Activated T-helper 2 cell treated with anti-CD3 and anti-CD28 coated beads, Interferon-gamma antibody, Interleukin-2, Interleukin-4, amounts not matched to agents 10 μg/mL and 5 μg/mL and 100 μg/mL, durations not matched to agents 14 hours and 24 hours and 36 hours (primary cell): ENCODE measurements at places on chromosomes 11 and 22.

GRCh38 chr22:31556627-31557203 is 60.4 kb downstream of the SFI1 start:
- no peak for DNase-seq

DNA sequence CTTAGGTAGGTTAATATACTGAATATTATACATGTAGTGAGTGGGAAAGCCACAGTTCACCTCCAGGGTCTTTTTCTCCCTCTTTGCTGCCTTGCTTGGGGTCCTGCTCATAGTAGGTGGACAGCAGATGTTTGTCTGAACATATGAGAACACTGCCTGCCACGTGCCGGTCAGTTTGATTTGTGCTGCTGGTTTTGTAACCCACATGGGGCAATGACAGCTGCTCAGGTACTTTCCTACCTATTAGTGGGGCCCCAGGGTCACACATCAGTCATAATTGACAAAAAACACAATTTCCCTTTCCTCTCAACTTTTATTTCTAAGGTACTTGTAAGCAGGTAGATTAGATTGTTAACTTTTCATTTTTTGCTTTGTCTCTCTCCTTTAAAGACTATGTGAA is 43.8 kb downstream of the BMAL1 start:
- DNase-seq = no peak

- DNase-seq = no peak
Observed at GRCh38 chr11:94148189-94148588, 19.5 kb downstream of the PANX1 start.

- DNase-seq = no peak
Observed at GRCh38 chr11:75262436-75262835, 21.9 kb downstream of the TPBGL start.

DNA sequence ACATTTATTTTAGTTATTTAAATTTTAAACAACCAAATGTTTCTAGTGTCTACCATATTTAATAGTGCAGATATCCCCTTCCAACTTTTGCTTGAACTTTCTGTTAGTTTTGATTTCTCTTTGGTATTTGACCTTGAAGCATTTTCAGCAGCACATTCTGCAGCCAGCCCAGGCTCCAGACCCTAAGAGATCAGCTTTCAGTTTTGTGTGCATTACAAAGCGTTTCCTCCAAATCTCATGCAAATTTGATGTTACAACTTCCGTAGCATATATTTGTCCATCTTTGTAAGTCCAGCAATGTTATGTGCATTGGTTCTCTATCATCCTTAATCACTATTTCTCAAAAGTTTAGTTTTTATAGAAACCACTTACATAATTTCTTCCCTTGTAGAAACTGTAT is 14.6 kb upstream of the SERGEF start:
- DNase-seq = no peak

GRCh38 chr22:37654563-37655251 is 3.8 kb upstream of the PDXP start:
- no peak for DNase-seq

GRCh38 chr22:47042861-47043496 is 280.5 kb downstream of the TBC1D22A start:
- DNase-seq = no peak

DNA sequence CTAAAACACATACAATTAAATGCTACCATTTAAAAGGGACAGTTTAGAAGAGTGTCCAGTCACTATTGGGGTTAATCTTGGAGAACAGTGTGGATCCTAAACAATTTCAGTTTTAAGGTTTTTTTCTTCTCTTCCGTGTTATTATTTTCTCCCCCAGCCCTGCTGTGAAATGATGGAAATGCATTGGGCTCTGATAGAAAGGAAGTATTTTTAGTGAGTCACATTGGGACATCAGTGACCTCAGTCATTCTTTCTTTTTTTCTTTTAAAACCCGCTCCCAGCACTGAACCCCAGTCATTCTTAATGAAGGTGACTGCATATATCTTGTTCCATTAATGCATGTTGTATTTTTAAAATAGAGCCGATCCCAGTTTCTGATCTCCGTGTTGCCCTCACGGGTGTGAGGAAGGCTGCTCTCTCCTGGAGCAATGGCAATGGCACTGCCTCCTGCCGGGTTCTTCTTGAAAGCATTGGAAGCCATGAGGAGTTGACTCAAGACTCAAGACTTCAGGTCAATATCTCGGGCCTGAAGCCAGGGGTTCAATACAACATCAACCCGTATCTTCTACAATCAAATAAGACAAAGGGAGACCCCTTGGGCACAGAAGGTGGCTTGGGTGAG is 93.2 kb upstream of the OR4B1 start:
- no peak for DNase-seq

GRCh38 chr11:9823887-9824385 is 160.1 kb downstream of the SWAP70 start:
- DNase-seq = no peak

DNA sequence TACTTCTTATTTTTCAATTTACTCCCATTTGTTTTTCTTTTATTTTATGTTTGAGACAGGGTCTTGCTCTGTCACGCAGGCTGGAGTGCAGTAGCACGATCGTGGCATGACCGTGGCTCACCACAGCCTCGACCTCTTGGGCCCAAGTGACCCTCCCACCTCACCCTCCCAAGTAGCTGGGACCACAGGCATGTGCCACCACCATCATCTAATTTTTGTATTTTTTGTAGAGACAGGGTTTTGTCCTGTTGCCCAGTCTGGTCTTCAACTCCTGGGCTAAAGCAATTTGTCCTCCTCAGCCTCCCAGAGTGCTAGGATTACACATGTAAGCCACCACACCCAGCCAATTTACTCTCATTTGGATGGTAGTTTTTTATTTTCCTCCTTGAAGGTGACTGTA is 679.3 kb upstream of the CCDC179 start:
- DNase-seq = no peak

GRCh38 chr22:39209756-39210155 is 35.0 kb downstream of the PDGFB start:
- no peak for DNase-seq

DNA sequence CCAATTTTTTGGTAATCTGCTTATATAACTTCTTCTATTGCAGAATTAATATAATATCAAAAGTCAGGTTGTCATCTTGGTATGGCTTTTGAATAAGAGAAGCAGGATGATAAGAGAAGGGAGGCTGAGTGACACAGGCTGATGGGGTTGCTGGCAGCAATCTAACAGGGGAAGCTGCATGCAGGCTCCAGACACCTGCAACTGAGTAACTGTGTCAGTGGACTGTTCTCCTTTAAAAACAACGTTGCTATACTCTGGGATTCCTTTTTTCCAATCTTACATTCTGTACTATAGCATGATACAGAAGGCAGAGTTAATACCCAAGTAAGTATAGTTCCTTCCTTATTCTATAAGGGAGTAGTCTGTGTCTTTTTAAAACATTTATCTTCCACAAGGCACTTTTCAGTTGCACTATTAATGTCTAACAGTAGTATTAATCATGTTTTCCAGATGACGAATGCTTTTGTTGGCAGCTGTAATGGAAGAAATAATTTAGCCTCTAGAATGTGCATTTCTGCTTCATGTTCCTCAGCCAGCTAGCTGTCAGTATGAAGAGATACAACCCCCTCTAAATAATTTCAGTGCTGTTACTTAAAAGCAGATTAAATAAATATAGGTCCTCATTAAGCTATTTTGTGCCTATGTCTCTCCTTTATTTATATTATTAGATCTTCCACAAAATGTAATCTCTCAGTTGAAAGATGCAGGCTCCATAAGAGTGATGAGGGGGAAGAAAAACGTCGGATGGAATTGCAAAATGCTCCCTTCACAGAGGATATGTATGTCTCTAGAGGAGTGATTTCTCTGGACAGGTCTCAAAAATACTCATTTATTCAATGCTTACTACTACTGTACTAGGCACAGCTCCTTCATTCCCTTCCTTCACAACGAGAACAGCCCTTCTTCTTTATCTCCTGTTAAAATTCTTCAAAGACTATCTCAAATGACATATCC is 50.8 kb downstream of the ATG16L2 start:
- no peak for DNase-seq

DNA sequence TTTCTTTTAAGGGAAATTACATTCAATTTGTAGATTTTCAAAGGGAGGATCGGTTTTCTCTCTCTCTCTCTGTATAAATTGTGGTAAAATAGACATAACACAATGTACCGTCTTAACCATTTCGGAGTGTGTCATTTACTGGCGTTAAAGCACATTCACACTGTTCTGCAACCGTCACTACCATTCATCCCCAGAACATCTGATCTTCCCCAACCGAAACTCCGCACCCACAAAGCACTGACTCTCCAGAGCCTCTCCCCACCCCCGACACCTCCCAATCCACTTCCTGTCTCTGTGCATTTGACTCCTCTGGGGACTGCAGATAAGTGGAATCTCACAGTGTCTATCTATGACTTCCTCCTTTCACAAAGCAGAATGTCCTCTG is 15.9 kb upstream of the GRAMD4 start:
- peak; percentile 73 for DNase-seq

GRCh38 chr11:82462608-82463242 is 270.9 kb downstream of the FAM181B start:
- DNase-seq = no peak

- DNase-seq = no peak
Observed at GRCh38 chr11:13896981-13897353, 65.6 kb upstream of the SPON1 start.

GRCh38 chr11:20192641-20193040 is 32.4 kb upstream of the DBX1 start:
- DNase-seq = no peak

DNA sequence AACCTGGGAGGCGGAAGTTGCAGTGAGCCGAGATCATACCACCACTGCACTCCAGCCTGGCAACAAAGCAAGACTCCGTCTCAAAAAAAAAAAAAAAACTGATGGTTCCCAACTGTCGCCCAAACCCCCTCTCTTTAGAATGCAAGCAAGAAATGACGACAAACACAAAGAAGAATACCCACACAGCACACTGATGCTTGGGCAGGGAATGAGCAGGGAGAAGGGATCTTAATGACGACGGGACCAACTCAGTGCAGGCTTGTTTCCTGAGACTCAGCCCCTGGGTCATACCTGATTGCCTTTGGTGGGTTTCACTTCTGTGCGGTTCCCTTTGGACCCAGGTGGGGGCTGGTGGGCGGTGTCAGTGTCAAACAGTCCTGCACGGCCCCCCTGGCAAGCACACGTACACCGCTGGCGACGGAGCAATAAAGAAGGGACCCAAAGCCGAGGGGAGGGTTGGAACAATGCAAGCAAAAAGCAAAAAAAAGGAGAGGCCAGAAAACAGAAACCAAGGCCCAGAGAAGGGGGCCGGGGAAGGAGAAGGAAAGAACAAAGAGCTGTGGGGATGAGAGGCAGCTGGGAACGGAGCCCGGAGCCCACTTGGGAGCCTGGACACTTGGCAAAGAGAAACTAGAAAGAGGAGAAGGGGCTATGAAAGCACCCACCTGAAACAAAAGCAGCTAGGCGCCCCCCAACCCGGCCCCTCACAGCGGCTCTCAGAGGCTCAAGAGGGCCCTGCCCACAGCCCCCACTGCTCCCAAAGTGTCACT is 99.6 kb downstream of the CELSR1 start:
- DNase-seq = no peak

DNA sequence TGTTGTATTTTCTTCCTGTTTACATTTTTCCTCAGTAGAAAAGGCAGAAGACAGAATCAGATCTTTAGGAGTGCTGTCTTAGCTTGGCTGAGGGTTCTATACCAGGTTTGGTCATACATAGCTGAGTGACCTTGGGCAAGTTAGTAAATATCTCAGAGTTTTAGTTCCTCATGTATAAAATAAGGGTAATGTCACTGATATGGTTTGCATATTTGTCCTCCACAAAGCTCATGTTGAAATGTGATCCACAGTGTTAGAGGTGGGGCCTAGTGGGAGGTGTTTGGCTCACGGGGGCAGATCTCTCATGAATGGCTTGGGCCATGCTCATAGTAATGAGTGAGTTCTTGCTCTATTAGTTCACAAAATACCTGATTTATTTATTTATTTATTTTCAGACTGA is 7.5 kb upstream of the HTR3A start:
- DNase-seq = no peak

GRCh38 chr22:23754980-23755636 is 883 bp upstream of the VPREB3 start:
- no peak for DNase-seq

- DNase-seq = no peak
Observed at GRCh38 chr11:90700789-90701439, 478.1 kb upstream of the CHORDC1 start.

- no peak for DNase-seq
Observed at GRCh38 chr11:60377401-60378136, 763 bp upstream of the MS4A7 start.

DNA sequence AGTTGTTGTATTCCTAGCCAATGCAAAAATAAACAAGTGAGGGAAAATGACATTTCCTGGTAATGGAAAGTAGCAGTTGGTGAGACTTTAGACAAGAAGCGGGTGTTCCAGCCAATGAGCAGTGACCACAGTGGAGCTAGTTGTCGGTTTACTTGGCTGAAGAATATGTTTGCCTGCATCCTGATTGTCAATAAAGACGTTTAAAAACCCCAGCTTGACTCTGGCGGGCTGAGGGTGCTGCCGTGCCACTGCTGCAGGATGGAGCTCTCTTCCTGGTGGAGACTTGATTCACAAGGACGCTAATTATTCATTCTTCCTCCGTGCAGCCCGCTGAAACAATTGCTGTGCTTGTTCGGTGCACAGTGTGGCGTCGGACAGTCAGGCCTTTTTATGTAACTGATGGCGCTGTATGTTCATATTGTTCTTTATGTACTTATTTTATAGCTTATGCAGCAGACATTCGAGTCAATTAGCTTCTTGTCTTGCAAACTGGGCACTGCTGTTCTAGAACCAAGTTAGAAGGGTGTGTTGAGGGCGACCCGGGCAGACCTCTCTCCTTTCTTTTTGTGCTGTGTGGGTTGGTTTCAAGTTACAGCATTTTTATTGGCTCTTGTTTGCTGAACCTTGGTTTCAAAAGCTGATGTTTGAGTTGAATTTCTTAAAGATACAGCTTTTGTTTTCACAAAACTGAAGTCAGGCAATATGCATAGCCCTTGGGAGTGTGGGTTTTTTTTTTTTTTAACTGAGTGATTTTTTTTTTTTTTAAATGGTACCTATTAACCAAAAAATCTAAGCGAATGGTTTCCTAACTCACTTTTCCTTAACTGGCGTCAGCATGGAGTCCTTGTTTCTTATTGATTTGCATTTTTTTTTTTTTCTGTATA is 153.9 kb downstream of the TEAD1 start:
- DNase-seq = no peak

DNA sequence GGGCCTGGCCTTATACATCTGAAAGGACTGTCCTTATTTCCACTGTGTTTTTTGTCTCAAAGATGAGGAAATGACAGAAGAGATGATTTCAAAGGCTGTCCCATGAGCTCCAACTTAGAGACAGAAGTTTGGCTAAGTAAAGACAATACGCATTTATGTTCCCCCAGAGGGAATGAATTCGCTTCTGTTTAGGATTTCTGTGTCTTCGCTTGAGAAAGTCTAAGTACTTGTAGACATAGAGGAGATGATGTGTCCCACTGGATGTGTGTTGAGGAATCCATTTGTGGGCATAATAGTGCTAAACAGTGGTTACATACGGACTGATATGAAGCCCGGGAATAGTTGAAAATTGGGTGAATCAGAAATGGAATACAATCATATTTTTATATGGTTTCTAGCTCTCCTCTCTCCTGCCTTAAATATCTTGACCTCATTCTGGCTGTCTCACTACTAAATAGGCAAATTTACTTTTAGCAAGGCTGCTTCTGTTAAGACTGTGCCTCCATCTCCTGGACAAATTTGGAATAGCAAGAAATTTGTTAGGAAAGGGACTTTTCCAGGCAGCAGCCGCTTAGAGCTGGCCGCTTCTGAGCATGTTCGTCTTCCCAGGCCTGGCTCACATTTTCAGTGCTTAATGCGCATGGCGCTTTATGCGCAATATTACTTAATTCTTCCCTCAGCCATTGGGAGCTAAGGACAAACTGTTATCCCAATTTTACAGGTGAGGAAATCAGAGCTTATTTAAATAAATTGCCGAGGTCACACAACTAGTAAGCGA is 1.9 kb upstream of the PEX26 start:
- DNase-seq = peak; percentile 22
